Stimulated activated CD8-positive, alpha-beta memory T cell treated with anti-CD3 and anti-CD28 coated beads, Interleukin-4, amount 100 ng/mL, for 1 hour (primary cell): ENCODE measurements at places on chromosomes 4 and X.

- DNase-seq = no peak
Measured at GRCh38 chrX:129663171-129663570, 8.4 kb upstream of the APLN start.

- no peak for DNase-seq
Measured at GRCh38 chr4:52840531-52841370, 21.4 kb upstream of the RASL11B start.

DNA sequence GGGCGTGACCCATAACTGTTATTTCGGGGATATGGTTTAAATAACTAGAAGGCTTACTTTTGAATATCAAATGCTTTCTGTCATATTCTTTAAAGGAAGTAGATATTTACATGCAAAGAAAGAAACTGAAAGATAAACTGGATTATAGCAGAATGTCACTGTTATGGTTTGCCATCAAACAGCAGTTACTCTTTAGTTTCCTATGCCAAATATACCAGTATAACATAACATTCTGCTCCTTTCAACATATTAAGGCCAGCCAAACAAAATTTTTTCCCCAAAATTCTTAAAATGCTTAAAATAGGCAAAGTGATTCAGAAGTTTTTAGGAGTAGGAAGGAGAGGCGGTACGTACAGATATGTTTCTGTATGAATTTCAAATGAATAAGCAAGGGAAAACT, 27.0 kb downstream of the KDM6A start:
- no peak for DNase-seq

DNA sequence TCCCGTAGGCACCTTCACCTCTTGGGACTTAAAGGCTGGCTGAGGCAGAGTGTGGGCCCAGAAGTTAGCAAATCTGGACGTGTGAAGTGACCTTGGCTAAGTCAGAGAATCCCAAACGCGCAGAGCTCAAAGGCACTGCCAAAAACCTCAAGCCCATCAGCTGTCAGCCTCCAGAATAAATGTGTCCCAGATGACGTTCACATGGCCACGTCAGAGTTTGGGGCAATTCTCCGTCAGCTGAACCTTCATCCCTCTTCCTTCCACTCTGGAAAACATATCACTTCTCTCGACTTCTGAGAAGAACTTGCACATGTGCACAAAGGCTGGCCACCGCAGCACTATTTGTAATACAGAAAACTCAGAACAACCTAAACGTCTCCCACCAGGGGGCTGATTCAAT, 35.7 kb upstream of the APLN start:
- no peak for DNase-seq

DNA sequence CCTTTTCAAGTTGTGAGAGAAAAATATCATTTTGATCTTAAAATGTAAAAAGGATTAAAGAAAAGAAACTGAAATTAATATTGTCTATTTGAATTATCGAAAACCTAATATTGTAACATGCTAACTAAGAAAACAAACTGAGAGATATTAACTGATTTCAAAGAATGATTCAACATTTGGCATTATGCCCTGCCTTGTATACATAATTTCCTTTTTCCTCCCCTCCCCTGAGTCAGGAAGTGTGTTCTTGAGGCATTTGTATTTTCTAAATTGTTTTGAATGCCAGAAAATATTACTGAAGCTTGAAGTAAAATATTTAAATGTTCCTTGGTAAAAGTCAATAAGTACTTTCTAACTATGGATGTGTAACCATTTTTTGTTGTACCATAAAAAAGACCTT, 49.4 kb downstream of the RPS6KA3 start:
- DNase-seq = no peak

DNA sequence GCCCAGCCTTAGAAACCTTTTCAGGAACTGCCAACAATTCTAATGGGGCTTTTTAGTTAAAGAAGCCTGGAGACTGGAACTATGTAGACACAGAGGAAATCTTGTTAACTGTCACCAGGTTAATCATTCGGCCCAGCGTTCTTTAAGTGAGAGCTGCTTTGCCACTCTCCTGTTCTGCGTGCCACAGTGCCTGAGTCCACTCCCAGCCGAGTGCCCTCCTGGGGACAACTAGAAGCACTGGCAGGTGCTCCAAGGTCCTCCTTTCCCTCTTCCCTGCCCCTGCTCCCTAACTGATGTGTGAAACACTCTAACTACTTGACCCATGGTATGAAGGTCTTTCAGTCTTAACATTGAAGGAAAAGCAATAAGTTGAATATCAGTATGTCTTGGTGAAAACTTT, 151.2 kb upstream of the TLL1 start:
- DNase-seq = no peak

GRCh38 chrX:14125462-14125861, 95.8 kb upstream of the GEMIN8 start:
- no peak for DNase-seq

DNA sequence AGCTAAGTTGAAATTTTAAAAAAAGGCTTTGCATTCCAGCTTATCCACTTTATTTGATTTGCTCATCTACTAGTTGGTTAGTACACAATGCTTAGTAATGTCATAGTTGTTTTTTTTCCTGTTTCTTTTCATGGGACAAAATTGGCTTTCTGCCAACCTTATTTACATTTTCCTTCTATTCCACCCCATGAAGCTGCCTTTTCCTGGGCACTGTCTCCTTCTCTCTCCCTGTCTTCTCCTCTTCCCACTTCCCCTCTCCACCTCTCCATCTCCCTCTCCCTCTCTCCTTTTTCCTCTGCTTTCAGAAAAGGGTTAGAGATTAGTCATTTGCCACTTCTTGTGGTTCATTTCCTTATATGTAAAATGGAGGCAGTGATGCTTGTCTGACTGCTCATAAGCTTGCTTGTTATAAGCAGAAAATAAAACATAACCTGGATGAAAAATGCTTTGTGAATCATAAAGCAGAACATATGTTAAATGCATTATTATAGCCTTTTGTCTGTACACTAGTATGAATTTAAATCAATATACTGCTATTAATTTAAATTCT, 181.9 kb downstream of the CEP135 start:
- DNase-seq = no peak

DNA sequence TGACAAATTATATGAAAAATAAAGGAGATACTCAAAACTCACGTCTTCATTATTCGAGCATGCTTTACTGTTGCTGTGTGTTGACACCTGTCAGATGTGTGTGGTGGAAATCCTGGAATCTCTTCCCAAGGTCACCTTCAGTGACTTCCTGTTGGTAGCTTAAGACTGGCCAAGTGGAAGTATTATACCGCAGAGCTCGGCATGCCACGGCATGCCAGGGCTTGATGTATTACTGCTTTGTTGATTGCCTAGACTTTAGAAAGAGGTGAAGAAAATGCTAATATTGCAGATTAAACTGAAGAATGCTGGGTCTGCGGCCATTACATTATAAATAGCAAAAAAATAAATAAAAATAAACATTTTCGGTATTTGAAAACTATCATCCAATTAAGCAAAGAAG, 4.6 kb downstream of the TREX2 start:
- DNase-seq = no peak

- DNase-seq = no peak
Measured at GRCh38 chr4:22072726-22073125, 124.2 kb upstream of the KCNIP4 start.

DNA sequence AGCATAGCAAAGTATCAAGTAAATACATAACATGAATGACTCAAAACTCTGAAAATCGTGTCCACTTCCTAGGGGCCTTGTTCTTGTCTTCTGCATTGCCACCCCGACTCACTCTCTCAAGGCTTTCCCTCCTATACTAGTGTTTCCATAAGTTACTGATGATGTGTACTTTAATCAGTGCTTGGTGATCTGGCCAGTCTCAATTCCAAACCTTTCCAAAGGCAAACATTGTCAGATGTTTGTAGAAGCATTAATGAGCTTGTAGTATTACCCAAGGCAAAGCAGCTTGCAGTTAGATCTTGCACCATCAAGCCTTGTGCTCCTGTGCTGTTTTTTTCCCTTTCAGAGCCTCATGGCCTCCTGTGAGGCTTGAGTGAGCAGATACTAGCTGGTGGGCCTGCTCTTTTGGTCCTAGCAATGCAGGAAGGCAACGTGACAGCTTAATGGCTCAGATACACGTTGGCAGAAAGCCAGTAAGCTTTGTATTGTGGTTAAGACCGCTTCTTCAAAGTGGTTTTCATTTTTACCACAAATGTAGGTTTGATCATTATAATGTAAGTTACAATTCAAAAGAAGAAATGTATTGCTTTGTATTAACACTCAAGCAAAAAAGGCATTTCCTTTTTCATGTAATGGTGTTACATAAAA, 51.8 kb downstream of the RBPJ start:
- no peak for DNase-seq

DNA sequence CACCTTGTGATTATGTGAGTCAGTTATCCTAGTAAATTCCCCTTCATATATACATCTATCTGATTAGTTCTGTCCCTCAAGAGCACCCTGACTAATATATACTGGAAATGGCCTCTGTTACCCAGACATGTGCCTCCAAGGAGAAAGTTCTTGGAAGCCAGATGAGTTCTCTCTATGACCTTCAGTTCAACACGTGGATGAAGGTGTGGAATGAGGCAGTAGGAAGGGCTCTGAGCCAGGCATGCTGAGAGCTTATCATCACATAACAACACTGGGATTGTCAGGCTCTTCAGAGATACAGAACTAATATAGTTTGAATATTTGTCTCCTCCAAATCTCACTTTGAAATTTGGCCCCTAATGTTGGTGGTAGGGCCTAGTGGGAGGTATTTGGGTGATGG, 44.4 kb upstream of the DHRSX start:
- no peak for DNase-seq

DNA sequence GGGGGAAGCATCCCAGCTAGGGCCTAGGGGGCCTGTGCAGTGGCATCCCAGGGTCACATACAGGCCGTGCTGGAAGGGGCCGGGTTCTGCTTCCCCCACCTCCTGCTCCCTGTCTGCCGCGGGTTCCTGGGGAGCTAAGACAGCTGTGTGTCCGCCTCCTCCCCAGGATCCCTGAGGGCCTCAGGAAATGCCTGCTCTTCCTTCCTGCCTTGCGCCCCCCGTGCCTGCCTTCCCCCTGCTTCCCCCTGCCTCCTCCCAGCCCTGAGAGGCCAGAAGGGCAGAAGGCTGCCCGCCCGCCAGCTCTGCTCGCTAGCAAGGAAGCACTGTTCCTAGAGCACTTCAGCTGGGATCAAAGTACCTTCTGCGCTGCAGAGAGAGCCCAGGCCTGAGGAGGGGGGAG, 2.9 kb upstream of the BGN start:
- DNase-seq = no peak

GRCh38 chr4:16202598-16202997, 23.7 kb downstream of the TAPT1 start:
- no peak for DNase-seq

GRCh38 chr4:95551653-95552052, 2.9 kb upstream of the UNC5C start:
- DNase-seq = no peak

DNA sequence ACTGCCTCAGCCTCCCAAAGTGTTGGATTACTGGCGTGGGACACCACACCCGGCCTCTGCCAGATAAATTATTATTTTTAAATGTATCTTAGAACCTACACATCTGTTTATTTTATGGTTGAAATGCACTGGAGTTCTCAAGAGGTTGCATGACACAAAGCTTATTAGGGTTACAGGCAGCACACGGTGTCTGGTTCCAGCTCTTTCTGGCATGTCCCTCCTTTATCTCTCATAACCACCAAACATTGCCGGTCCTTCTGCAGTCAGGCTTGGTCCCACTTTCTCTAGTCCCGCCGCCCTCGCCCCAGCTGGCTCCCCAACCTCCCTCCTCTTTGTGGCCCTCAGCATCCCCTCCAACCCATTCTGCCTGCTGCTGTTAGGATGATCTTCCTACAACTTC, 39.7 kb upstream of the SPRY1 start:
- no peak for DNase-seq
